Renal cortical epithelial cell (primary cell): ENCODE measurements at places on chromosomes 12 and 14.

DNA sequence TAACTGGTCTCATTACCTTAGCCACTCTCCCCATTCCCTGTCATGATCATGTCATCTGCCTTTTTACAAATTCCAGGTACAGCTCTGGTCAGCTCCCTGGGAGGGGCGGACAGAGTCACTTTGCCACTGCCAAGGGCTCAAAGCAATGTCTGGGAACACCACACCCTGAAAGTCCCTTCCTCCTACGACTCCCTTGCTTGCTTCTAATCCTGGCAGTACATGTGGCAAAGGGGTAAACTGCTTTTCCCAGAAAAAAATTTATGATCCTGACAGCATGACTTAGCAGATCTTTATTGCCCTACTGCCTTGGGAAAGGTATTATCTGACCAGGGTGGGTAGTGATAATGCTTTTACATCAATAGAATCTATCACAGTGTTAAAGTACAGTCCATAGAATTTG, 376.0 kb upstream of the PDE3A start:
- peak; percentile 19 for DNase-seq

GRCh38 chr12:19434538-19434937, 4.8 kb upstream of the AEBP2 start:
- no peak for DNase-seq

- DNase-seq, result no peak
These were observed 56.2 kb downstream of the DUSP16 start for GRCh38 chr12:12506496-12506890.

GRCh38 chr12:125633686-125634085, 568.5 kb downstream of the AACS start:
- DNase-seq, result no peak

- no peak for DNase-seq
These were observed 34.4 kb downstream of the TTC7B start for GRCh38 chr14:90781876-90782275.

- DNase-seq, result peak; percentile 38
These were observed 26.8 kb downstream of the PLBD1 start for GRCh38 chr12:14540801-14541462.

DNA sequence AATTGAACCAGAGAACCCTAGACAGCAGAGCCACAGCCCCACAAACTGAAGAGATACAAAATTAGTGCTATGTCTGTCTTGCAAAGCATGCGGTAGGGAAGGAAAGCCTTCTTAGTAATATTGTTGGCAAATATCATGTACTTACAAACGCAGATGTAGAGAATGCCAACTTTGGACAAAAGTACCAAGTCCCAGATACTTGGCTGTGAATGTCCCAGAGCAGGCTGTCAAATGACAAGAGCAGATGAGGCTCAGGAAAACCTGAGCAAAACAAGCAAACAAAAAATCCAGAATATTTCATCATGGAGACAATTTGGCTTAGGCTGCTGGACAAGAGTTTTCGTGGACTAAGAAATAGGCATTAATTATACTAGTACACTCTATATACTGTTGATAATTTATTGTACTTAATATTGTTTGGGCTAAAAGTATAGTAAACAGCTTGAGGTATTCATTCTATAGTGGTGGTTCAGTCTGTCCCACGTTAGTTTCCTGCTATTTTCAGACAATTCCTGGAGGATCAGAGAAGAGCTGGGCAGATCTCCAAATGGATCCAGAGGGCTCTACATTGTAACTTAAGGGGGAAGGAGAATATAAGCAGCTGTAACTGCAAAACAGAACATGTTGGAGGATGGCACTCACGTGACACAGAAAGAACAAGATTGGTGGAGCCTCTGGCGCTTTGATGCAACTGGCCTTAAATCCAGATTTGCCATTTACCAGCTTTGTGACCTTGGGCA, 329.8 kb downstream of the ATP23 start:
- DNase-seq, result no peak

DNA sequence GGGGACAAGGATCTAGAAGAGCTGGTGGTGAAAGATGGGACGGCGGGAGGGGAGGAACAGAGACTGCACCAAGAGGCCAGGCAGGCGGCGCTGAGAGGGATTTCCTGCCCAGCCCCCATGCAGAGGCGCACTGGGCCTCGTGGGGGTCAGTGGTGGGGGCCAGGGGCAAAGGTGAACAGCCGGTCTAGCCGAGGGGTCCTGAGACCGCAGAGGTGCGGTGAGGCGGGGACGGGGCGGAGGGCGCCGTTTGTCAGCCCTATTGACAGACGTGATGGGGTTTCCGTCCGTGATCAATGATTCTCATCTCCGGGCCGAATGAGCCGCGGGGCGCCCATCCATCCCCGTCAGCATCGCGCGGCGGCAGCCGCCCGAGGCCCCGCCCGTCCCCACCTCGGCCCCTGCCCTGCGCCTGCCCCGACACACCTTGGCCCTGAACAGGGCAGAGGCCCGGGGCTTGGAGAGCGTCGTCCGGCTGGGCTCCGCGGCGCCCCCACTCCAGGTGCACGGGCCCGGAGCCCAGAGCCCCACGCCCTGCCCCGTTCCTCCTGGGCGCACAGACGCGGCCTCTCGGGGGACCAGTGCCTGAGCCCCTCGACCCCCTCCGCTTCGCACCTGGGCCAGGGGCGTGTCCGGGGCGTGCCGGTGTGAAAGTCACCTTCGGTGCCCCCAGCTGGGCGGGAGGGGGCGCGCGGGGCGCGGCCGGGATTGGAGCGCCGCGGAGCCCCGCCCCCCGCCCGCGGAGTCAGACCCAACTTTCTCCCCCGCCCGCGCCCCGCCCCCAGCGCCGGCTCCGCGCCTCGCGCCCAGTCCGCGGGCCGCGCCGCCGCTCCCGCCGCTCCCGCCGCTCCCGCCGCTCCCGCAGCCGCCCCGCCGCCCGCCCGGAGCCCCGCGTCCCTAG, at the start of gene NXPH4:
Gene NXPH4, plus strand, starts transcription at position 781 of the 898 bp plus-strand sequence. CDS start 176 bp downstream, outside the sequence.
- no peak for DNase-seq

GRCh38 chr12:5008661-5009060, 35.0 kb upstream of the KCNA5 start:
- DNase-seq, result no peak

- no peak for DNase-seq
These were observed at the start of gene DPPA3 for GRCh38 chr12:7711133-7711532. DPPA3 (plus strand) TSS chr12:7711433; CDS start chr12:7711571, 138 bp downstream.

DNA sequence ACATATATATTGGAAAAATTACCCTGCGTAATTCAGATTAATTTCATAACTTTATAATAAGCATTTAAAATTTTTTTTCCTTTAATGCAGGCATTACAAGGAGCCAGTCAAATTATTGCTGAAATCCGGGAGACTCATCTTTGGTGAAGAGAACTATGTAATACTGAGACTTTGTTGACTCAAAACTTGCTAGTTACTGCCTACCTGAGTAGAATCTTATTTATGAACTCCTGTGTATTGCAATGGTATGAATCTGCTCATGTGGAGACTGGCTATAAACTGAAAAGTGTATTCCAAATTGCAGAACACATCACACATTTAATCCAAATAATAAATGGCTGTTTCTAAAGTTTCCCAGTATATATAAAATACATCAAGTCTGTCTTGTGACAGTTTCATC, 12.4 kb downstream of the YARS2 start:
- DNase-seq, result no peak

DNA sequence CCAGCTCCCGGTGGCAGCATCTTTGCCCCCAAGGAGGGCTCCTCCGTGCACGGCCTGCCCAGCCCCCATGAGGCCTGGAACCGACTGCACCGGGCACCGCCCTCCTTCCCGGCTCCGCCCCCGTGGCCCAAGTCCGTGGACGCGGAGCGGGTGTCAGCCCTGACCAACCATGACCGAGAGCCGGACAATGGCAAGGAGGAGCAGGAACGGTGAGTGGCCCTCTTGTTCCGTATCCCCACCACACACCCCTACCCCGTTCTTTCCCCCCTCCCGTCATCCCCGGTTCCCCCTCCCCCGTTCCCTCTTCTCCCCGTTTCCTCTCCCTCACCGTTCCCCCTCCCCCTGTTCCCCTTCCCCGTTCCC, 28.3 kb downstream of the LRCOL1 start:
- no peak for DNase-seq

- DNase-seq, result no peak
These were observed 75.0 kb upstream of the MAP1LC3B2 start for GRCh38 chr12:116483959-116484750.

DNA sequence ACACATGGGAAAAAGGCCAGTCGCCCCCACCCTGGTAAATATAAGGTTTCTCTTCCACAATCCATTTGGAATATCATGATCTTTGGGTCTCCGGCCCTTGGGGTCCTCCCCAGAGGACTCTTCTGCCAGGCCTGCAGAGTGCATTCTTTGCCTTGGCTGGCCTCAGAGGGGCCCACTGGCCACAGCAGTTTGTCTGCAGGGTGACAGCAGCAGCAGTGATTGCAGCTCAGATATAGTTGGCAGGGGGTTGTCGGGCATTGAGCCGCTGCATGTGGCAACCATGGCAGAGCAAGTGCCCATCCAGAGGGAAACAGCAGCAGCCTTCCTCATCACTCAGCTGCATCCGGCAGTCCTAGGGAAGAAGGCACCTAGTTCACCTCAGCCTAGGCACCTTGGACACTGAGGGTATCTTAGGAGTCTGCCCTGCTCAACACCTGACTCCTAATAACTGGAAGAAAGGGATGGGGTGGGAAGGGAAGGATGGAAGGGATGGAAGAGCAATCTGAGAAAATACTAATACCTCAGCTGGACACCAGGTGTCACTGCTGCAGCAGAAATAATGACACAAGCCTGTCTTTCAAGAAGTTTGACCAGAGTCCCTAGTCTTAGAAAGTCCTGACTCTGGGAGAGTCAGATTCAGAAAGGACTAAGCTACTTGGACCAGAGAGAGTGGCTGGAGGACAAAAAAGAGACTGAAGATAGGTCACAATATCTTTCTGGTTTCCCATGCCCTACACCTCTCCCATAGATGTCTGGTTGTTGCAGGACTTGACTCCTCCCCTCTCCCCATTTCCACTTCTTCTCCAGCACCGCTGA, 8.9 kb downstream of the AJUBA start:
- peak; percentile 73 for DNase-seq

- no peak for DNase-seq
These were observed 23.8 kb downstream of the ANO2 start for GRCh38 chr12:5921027-5921909.

DNA sequence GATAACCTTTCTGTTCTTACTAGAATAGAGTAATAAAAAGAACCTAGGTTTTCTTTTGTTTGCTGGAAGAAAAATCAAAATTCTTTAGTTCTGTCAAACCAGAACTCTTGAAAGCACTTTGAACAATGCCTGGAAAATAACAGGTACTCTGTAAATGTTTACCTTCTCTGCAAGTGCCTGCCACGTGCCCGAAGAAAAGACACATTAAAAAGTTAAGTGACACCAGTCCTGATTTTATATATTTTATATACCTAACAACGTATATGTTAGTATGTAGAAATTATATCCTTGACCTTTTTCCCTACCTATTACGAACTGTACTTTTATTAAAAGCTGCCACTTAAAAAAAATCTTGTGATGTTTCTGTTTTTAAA, 976 bp downstream of the THAP2 start:
- DNase-seq, result peak; percentile 22

- no peak for DNase-seq
These were observed 29.6 kb downstream of the WBP11 start for GRCh38 chr12:14773685-14774073.

- peak; percentile 67 for DNase-seq
These were observed 1.2 kb downstream of the KRT3 start for GRCh38 chr12:52794479-52795331.

GRCh38 chr14:87030197-87030596, 962.8 kb downstream of the GALC start:
- no peak for DNase-seq

DNA sequence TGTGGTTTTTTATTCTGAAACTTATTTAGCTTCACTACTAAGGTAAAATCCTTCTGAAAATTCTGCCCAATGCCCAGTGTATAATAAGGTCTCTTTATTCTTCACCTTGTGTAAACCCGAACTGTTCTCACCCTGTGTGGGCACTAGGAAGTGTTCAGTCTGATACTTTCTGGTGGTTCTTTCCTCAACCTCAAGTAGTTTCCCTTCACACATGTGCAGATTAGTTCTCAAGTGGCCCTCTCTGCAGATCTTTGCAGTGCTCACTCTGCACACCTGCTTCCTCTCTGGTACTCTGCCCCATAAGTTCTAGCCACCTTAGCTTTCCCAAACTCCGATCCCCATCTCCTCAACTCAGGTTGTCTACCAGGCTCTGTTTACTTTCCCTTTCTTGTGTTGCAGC, 61.6 kb downstream of the RAD51B start:
- no peak for DNase-seq

DNA sequence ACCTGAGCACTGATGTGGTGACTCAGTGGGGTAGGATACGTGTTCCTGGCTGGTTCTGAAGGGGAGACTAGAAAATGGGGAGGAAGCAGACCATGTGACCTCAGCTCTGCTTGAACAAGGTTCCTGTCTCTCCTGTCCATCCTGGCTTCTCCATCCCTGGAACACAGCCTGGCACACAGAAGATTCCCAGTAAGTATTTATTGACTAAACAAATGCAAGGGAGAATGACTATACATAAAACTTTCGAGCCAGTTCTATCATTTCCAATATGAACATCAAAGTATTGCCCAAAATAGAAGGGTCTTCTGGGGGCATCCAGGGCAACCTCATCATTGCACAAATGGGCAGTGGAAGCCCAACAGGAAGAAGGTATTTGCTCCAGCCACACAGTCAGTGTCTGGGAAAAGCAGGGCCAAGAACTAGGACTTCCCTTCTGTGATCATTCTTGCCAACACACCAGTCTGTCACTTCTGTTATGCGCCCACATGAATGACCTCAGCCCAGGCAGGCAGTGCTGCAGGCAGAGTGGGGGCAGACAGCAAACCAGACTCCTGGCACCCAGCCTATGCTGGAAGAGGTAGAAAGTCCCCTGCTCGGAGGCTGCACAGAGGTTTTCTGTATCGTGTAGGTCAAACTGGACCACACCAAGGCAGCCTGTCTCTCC, 5.6 kb upstream of the SERPINA9 start:
- DNase-seq, result peak; percentile 69

DNA sequence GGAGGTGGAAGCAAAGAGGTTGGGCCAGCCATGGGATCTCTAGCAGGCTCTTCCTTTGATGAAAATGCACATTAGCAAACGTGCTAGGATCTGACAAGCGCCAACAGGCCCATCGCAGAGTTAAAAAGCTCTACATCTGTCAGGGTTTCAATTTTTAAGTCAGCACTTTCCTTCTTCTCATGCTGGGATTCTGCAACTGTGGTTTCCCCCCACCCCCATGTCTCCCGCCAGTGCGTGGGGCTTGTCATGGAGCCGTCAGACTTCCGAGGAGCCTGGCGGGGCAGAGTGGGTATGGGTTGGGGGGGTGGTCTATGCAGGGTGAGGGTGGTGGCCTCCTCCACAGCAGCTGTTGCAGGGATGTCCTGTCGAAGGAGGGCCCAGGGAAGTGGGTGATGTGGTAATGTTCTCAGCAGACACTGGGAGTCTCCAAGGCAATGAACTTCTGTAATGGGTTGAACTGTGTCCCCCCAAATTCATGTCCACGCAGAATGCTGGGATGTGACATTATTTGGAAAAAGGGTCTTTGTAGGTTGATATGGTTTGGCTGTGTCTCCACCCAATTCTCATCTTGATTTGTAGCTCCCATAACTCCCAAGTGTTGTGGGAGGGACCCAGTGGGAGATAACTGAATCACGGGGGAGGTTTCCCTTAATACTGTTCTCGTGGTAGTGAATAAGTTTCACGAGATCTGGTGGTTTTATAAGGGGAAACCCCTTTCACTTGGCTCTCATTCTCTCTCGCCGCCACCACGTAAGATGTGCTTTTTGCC, 115.2 kb upstream of the MAP1LC3B2 start:
- DNase-seq, result no peak

GRCh38 chr12:53820514-53821306, 68.9 kb upstream of the CISTR start:
- DNase-seq, result peak; percentile 26

- no peak for DNase-seq
These were observed 14.7 kb downstream of the KRT2 start for GRCh38 chr12:52637299-52637698.
